Smooth muscle cell of the pulmonary artery (primary cell): ENCODE measurements at places on chromosomes 5 and 9. TPM values are rescaled to one million over a fixed set of nuclear protein-coding genes. Genes with fewer than 3 reads are reported as not detected.

CDX1 gene
- total RNA-seq: 0.17 and 0.91 TPM in 2 replicates

SLC6A18 gene
- total RNA-seq: not detected in 2 replicates

NAA35 gene
- 18.8 and 22.0 TPM in 2 replicates for total RNA-seq

CDH12 gene
- not detected in 2 replicates for total RNA-seq

MED27 gene
- 14.6 and 15.2 TPM in 2 replicates for total RNA-seq

PKN3 gene
- 0.46 and 0.59 TPM in 2 replicates for total RNA-seq

SPATA31C1 gene
- total RNA-seq: not detected in 2 replicates
